ENCODE measurements at places on chromosomes 12 and 14.

GRCh38 chr14:39267608-39268005 is 33.9 kb downstream of the MIA2 start:
- DNase-seq, result no peak

- no peak for DNase-seq
Observed at GRCh38 chr12:501722-502447, 42.1 kb downstream of the B4GALNT3 start.

DNA sequence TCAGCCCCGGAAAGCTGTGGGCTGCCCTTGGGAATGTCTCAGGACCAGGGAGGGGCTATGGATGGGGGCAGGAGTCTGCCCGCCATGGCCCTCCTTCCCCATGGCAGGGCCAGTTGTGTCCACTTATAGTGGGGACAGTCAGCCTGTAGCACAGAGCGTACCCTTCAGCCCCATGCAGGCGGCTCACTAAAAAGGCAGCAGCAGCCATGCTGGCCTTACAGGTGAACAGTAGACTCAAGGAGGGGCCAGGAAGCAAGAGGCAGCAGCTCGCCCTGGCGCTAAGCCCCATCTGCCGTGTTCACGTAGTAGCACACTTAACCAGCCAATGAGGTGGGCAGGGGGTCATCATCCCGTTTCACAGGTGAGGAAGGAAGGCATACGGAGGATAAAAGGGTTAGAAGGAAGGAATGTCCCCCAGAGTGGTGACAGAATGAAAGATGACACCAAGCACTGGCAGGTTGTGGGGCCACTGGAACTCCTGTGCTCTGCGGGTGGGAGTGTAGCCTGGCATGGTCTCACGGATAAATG is 52.7 kb downstream of the FAM222A start:
- DNase-seq, result peak; percentile 35

DNA sequence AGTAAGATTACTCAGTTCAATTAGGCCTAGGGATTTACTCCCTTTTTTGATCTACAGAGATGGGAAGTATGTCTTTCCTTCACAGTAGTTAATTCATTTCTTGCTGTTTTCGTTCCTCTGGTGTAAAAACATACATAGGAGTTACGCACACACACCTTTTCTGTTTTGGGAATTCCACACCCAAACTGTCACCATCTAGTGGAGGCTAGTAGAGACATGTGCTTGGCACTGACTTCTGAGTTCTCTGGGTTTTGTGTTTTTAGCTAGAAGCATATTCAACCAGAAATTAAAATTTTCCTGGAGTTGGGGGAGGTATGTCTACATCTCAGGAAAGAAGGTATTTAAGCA is 1.4 kb downstream of the SUSD6 start:
- no peak for DNase-seq

DNA sequence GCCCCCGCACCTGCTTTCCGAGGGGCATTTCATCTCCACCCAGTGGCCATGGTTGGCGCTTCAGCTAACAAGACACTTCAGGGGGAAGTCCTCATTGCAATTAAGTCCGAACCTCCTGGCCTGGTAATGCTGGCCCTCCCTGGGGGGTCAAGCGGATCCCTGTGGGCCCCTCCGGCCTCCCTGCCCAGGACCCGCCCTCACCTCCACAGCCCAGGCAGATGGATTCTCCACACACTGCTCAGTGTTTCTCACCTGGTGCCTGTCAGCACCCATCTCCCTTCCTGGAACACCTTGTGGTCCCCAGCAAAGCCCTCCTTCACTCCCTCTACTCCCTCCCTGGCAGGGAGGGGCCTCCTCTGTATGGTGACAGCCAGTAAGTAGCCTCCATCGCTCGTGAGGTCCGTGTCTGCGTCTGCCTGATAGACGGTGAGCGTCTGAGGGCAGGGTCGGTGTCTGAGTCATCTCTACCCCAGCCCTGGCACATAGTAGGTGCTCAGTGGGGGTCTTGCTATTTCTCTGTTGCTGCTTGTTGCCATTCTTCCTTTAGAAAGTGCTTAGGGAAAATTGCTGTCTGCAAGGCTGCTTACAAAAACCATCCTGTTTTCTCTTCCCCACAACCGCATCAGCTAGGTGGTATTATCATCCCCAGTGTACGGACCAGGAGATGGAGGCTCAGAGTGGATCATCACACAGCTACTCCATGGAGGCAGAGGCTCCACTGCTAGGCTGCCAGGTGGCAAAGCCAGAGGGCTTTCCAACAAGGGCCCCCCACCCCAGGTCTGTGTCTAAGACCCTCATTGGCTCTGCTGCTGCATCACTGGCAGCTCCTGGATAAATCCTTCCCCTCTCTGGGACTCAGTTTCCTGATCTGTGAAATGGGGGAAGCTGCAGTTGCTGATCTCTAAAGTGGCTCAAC is 39.7 kb upstream of the EML1 start:
- no peak for DNase-seq

DNA sequence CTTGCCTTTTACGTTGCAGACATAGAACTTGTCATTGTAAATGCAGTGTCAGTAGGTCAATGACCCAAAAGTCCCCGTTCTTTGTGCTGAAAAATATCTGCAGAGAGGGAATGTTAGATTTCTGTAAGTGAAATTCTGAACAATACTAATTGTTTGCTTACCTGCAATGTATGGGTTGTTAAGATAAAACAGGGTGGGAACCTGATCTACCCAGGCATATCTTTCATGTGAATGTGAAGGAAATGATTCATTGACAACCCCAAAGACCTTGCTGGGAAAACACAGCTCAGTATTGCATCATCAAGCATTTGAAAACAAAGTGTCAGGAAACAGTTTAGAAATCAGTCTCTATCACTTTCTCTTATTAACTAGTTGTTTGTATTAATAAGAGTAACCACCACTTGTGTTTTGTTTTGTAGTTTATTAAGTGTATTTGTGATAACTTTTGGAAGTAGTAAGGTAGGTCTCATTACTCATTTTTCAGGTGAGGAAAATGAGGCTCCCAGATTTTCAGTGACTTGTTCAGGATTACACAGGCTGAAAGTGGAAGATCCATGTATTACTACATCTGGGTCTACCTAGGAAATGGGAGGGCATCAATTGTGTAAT is 57.9 kb upstream of the SLC38A2 start:
- peak; percentile 75 for DNase-seq

GRCh38 chr12:100499416-100499815 is 25.8 kb downstream of the NR1H4 start:
- no peak for DNase-seq

- DNase-seq, result peak; percentile 1
Observed at GRCh38 chr14:29853272-29853671, 74.4 kb downstream of the PRKD1 start.

DNA sequence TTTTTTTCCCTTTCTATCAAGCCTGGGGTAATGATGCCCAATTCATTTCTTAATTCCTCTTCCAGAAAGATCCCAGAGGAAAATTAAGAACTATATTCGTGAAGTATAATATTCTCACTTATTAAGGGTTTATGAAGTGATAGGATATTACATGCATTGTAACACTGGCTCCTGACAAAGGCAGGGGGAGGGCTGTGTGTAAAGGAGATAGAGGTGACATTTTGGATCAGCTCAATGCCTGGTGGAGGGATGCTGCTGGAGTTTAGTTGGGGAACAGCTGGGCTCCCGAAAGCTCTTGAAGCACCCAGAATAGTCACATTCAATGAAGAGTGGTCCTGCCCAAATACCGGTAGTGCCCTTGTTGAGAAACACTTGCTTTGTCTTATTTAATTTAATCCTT is 774 bp downstream of the SERPINA11 start:
- DNase-seq, result no peak

DNA sequence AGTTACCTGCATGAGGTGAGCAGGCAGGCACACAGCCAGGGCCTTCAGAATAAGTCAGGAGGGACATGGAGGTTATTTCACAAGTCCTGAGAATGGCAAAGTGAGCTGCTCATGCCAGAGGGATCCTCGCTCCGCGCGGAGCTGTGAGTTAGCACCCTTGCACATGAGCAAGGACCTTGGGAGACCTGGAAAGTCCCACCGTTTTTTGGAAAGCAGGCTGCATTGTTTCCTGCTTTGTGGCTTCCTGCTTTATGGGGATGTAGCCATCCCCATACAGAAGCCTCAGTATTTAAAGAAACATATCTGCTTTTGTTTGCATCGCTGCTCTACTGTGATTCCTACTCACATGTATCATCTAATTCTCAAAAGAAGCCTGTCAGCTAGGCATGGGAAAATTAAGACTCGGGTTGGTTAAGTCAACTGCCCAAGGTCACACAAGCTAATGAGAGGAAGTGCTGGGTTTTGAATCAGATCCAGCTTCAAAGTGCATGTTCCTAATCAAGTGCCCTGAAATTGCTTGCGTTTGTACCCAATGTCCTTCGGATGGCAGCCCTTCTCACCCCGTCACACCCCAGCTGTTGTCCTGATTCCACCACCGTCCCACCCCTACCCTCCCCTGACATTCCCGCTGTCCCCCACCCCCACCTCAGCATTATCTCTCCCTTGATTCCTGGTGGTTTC is 106.2 kb downstream of the CRACR2A start:
- no peak for DNase-seq

DNA sequence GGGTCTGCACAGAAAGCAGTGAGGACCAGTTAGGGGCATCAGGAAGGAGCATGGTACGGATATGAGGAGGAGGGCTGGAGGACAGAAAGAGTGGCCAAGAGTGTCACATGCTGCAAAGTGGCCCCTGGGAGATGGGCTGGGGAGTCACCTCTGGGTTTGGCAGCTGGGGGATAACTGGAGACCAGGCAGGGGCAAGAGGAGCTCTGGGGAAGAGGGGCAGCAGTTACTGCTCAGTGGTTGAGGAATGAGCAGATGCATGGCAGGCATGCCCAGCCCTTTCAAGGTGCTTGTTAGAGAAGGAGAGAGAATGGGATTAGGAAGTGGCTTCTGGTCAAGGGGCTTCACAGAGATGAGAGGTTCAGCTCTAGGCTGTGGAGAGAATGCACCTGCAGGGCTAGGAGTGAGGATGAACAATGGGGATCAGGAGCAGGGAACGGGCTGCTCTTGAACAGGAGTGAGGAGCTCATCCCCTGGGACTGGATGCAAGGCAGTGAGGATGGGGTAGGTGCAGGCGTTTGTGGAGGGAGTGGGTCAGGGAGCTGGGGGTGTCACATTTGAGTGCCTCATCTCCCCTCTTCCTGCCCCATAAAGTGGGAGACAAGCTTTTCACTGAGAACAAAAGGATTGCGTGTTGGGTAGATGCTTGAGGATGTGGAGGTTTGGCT is 127.5 kb downstream of the PAPOLA start:
- peak; percentile 15 for DNase-seq

DNA sequence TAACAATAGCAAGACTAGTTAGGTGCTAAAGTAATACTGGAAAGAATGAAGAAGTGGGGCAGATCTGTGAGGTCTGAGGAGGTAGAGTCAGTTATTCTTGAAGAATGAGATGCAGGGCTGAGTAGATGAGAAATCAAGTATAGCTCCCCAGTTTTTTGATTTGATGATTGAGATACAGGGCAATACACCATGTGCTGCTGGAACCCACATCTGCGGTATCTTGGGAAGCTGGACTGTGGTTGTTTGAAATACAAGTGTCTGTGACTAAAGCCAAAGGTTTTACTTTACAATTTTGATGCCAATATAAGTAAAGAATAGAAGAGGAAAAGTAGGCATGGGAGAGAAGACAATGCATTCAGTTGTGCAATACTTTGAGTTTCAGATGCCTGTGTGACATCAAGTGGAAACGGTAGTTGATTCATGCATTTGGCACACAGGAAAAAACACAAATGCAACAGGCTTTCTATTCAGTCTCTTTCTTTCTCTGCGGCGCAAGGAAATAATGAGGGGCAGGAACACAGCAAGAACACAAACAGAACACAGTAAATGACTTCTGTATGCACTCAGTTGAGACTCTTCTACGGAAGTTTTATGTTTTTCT is 190.2 kb upstream of the SLC38A2 start:
- peak; percentile 82 for DNase-seq

- DNase-seq, result no peak
Observed at GRCh38 chr14:94321421-94322271, 1.5 kb downstream of the SERPINA6 start.

DNA sequence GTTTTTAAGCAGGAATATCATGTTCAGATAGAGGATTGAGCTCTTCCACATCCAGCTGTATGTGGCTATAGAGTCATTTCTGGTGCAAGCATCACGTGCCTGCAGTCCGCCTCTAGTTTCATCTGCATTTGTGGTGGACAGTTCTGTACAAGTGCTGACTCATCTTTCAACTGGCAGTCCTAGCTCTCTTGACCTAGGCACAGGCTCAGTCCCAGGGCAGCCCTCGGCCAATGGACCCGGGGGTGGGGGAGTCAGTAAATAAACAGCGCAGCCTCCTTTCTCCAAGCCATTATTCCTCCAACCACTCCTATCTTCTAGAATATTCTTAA is 41.8 kb upstream of the FRMD6 start:
- peak; percentile 49 for DNase-seq

GRCh38 chr12:103930787-103931735 is 851 bp downstream of the HSP90B1 start:
- peak; percentile 45 for DNase-seq

- no peak for DNase-seq
Observed at GRCh38 chr14:92684801-92685560, 63.4 kb downstream of the LGMN start.

GRCh38 chr14:96065661-96066459 is 26.7 kb downstream of the C14orf132 start:
- DNase-seq, result no peak

DNA sequence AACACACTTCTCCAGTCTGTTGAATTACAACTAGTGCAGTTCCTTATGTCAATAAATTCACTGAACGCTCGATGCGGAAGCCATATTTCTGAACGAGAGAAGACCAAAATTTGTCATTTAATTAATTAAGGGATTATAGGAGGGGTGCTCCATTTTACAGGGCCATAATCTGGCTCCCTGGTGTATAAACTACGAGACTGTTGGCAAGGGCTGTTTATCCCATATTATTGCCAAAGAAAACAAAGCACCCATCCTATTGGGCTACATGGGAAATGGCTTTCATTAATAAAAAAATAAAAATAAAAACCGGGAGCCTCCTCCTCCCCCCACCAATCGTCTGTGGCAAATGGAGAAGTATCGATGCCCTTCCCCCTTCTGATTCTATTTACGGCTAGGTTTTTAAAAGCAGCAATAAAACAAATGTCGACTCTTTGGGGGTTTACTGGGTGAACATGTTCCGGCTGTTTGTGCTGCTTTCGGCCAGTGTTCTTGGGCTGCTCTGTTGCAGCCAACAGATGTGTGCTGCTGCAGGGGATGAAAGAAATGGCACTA is 24.8 kb downstream of the ATF7 start:
- DNase-seq, result no peak

GRCh38 chr12:46082490-46083200 is 92.3 kb upstream of the SCAF11 start:
- DNase-seq, result no peak

GRCh38 chr14:68401855-68402254 is 391.0 kb downstream of the ZFP36L1 start:
- no peak for DNase-seq
